ENCODE measurements at places on chromosomes 3 and 15.

- DNase-seq = no peak
Measured at GRCh38 chr3:133381346-133382109, 18.3 kb upstream of the BFSP2 start.

GRCh38 chr3:7813365-7813764, 688.3 kb upstream of the LMCD1 start:
- DNase-seq = no peak

DNA sequence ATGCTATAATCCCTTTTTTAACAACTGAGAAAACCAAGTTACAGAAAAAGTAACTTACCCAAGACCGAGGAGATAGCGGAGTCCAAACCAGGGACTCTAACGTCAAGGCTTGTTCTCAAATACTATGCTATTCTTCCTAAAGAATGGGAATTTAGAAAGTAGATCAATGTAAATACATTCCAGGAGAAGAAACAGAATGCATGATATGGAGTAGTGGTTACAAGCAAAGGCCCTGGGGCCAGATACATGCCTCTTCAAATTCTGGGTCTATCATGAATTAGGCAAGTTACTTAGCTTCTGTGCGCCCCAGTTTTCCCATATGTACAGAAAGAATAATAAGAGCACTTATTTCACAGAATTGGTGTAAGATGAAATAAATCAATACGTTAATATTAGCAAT, 102.0 kb upstream of the CHMP2B start:
- no peak for DNase-seq

DNA sequence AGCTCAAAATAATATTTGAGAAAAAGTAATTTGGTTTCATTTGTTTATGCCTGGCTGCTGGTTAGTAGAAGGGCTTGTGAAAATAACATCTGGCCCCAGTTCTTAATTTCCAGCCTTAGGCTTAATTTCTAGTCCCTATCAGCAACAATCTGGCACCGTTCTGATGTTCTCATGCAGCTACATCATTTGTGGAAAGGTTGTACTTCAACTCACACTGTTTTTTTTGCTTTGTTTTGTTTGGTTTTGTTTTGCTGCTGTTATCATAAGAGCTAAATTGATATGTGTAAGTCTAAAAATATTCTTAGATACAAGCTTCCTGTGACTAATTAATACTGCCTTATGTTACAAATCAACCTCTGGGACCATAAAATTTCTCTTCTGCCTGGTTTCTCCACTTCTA, 8.9 kb downstream of the CPA3 start:
- no peak for DNase-seq

DNA sequence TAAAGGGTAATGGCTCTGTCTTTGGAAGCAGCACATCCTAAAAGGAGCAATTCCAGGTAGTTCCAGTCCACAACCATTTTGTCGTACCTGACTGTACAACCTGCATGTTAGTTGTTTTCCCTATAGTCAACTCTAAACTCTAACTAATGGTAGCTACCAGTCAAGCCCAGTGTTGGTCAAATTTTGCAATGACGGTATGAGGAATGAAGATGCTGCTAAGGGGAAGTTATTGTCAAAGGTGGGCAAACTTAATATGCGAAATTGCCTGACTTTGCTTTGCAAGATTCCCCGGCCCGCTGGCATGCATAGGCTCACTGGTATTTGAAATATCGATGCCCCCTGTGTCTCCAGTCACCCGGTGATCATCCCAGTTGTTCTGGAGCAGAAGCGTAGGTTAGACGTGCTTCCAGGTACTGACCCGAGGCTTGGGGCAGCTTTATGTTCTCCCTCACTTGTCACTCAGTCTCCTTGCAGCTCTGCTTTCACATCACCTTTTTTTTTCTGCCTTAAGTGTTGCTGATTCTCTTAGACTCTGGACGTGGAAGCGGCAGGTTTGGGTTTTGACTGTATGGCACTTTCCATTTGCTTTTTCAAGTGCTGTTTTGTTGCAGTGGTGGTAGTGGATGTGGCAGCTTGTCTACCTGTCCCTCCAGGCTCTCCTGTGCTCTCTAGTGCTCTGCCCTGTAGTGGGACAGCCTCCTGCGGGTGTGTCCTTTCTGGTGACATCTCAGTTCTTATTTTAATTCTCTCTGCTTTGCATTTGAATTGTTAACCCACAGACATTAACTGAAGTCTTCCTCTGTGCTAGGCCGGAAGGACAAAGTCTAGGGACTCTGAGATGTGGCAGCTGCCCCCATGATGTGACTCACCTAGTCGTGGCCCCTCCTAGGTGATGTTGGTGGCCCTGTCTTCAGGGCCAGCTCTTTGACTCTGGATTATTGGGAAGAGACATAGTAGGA, 95.8 kb upstream of the UMPS start:
- DNase-seq = no peak

- no peak for DNase-seq
Measured at GRCh38 chr15:25536801-25537611, 98.2 kb upstream of the UBE3A start.

- no peak for DNase-seq
Measured at GRCh38 chr15:39016706-39017105, 452.1 kb upstream of the RASGRP1 start.

GRCh38 chr15:54803134-54803808, 393.5 kb downstream of the RSL24D1 start:
- DNase-seq = no peak

DNA sequence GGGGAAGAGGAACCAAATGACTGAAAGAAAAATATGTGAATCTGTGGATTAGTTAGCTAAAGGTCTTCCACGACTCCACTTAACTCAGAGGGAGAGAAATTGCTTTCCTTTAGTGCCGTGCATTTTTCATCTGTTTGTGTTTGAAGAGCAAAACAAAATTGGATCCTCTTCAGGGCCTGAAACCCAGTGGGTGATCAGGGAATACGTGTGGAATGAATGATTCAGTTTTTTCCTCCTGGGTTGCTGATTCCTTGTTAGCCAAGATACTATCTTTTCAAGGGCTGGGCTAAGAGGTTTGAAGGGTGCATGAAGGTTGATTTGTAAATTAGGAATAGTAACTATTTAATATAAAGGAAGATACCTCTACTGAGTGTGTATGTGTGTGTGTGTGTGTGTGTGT, 61.0 kb downstream of the TPRG1 start:
- DNase-seq = no peak

GRCh38 chr3:15467227-15468181, 40.1 kb downstream of the EAF1 start:
- DNase-seq = no peak

- no peak for DNase-seq
Measured at GRCh38 chr3:141076797-141077571, 25.8 kb downstream of the SPSB4 start.

GRCh38 chr3:190055773-190056172, 64.9 kb downstream of the P3H2 start:
- DNase-seq = no peak

Data from stimulated activated CD8-positive, alpha-beta memory T cell treated with anti-CD3 and anti-CD28 coated beads, Interleukin-4, amount 100 ng/mL, for 1 hour (primary cell).